Activated T-cell treated with anti-CD3 and anti-CD28 coated beads, Interleukin-2, amount 50 U/mL, for 4 hours (primary cell): ENCODE measurements at places on chromosomes 3 and 15.
A peak's percentile ranks its signal among the peaks of the same experiment; 100 is the strongest.

GRCh38 chr3:49406571-49407565 lies 4.9 kb downstream of the RHOA start:
- DNase-seq: no peak

- DNase-seq: peak; percentile 10
Observed at GRCh38 chr3:151171145-151171757, 31.8 kb downstream of the GPR171 start.

- DNase-seq: no peak
Observed at GRCh38 chr15:31241888-31242522, 84.6 kb upstream of the KLF13 start.

DNA sequence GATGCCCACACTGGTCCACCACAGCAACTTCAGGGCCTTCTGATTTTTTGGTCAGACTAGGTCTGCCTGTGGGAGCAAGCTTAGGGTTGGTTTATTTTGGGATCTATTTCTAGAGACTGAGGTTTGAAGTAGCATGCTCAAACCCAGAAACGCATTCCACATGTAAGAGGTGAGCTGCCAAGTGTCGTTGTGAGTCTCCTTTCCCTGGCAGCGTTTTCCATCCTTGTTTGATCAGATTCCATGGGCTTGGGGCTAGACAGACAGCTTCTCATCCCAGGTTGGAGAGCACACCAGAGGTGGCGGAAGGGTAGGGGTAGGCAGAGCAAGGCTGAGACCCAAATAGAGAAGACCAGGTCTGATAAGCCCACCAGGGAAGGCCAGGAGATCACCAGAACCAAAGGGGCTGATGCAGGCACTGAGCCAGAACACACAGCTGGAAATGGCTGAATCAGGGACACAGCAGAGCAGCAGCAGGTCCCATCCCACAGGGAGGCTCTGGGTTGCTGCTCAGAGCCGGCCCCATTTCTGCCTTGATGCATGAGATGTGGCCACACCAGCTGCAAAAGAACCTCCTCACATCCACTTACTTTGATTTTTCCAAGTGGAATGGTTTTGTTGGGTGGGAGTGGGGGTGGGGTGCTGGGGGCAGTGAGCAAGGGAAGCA lies 186.8 kb downstream of the THSD4 start:
- no peak for DNase-seq

GRCh38 chr15:88995449-88995848 lies 82.3 kb upstream of the MFGE8 start:
- DNase-seq: no peak

GRCh38 chr3:58496206-58496857 lies 4.4 kb downstream of the KCTD6 start:
- no peak for DNase-seq

DNA sequence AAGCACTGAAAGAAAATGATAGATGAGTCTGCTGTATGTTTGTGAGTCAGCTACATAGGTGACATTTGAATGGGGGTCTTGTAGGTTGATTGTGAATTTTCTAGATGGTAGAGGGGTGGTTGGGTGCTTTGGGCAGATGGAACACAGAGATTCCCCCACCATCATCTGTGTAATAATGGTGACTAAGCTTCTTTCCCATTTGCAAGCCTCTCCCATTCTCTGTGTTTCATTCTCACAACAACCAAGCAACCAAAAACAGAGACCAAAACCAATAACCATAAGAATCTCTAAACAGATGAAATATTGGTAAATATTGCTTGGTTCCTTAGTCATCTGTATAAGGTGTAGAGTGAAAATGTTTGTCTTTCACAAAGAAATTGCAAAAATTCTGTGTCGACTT lies 17.8 kb upstream of the UTS2B start:
- DNase-seq: no peak

DNA sequence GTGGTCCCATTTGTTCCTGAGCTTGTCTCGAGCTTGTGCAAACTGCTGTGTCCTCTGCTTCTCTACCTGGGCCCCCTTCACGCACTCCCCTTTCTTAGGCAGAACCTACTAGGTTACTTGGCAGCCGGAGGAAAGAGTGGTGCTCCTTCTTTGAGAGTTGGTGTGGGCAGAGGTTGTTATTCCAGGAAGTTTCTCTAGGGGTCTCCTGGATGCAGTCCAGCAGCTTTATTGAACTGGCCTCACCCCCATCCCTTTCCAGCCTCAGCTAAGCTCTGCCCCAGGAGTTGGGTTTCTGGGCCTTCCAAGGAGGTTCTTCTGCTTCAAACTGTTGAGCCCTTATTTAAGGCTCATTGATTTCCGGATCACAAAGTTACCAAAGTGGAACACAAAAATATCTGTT lies 103.2 kb downstream of the C3orf70 start:
- no peak for DNase-seq

GRCh38 chr3:57696801-57697321 lies 4.0 kb upstream of the DENND6A start:
- no peak for DNase-seq

DNA sequence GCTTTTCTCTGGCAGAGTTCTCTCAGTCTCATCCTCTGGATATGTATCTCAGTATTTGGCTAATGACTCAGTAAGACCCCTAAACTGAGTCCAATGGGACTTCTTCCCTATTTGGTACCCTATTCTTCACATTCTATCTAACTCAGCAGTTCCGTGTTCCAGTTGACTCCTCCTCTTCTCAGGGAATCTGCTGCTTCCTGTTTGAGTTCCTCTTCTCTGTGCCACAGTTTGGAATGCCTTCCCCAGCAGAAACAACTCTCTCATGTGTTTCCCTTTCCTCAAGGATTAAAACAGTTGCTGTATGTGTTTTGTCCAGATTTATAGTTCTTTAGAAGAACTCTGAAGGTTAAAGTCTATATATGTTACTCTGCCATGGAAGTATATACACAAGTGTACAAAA lies 344.0 kb upstream of the RARB start:
- DNase-seq: no peak

DNA sequence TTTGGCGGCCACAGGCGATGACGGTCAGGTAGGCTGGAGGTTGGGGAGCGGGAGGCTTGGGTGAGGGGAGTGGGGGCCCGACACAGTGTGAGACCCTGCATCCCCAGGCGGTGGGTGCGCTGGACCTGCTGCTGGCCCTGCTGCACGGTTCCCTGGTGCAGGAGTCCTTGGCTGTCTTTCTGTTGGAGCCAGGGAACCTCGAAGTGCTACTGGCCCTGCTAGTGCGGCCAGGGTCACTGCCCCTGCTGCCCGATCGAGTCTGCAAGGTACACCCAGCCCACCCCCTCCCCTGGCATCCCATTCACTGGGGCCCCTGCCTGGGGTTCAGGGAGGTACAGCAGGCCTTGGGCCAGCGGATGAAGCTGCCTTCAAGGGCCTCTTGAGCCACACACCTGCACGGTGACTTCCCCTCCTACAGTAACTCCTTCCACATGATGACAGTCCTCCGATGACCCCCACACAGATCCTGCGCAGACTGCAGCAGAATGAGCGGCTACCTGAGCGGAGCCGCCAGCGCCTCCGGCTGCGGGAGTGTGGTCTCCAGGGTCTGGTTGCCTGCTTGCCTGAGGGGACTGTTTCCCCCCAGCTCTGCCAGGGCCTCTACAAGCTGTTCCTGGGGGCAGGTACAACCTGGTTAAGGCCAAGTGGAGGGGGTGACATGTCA lies 19.5 kb downstream of the NBEAL2 start:
- no peak for DNase-seq

DNA sequence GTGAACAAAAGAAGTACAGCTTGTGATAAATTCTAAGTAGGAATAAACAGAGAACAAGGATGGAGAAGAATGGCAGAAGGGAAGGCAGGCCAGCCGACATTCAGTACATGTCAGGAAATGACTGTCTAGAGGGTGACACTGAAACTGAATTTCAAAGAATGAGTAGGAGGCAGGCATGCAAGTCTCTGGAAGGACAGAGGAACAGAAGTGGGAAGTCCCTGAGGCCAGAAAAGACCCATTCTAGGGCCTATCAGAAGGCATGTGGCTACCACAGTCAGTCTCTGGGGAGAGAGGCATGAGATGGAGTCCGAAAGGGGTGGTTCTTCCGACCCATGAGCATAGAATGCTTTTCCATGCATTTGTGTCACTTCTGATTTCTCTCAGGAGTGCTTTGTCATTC lies 243.5 kb upstream of the UBE2E2 start:
- DNase-seq: no peak

DNA sequence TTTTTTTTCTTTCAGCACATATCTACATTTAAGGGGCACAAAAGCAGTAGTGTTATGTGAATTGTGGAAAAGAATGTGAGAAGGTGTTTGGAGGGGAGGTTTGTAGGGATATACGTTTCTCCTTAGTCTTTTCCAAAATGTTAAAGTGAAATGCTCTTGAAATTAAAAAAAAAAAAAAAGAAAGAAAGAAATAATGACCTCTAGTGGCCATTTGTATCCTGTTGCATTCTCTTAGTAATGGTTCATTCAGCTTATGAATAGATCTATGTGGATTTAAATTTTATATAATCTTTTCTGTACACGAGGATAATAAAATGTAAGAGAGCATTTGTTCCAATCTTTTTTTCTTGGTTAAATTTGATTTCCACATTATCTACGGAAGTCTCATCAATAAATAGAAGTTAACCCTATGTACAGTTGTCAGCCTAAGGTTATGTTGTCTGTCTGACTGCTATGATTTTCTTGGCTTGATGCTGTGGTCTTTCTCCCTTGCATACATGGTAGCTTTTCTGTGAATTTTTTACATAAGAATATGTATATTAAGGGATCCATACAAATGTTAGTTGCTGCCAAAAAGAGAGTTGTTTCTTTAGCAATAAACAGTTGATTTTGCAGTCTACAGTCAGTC lies 1.7 kb downstream of the P2RY13 start:
- no peak for DNase-seq

- DNase-seq: no peak
Observed at GRCh38 chr15:82292271-82292670, 29.7 kb downstream of the SAXO2 start.

DNA sequence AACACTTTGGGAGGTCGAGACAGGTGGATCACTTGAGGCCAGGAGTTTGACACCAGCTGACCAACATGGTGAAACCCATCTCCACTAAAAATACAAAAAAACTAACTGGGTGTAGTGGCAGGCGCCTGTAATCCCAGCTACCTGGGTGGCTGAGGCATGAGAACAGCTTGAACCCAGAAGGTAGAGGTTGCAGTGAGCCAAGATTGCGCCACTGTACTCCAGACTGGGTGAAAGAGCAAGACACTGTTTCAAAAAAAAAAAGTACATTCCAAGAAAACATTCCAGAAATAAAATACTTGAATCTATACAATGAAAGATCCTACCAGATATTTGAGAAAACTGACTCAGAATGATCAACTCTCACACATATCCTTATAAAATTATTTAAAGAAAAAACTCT lies 30.4 kb downstream of the TFDP2 start:
- DNase-seq: no peak

- no peak for DNase-seq
Observed at GRCh38 chr3:113271594-113272384, 60.4 kb downstream of the BOC start.

GRCh38 chr3:181252631-181253030 lies 263.1 kb upstream of the DNAJC19 start:
- no peak for DNase-seq

DNA sequence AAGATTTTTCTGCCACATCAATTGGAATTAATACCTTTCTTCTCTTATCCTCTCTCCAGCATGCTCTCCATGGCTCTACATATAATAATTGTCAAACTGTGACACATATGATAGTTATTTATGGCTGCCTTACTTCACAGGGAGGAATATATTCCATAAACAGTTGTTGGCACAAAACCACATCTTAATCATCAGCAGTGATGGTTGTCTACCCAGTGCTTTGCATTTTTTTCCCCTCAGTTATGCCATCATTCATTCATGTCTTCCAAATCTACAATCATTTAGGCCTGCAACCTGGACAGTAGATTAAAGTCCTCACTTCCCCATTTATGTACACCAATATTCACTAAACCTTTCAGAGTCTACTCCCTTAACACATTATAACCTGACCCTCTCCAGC lies 107.7 kb downstream of the THRB start:
- no peak for DNase-seq

DNA sequence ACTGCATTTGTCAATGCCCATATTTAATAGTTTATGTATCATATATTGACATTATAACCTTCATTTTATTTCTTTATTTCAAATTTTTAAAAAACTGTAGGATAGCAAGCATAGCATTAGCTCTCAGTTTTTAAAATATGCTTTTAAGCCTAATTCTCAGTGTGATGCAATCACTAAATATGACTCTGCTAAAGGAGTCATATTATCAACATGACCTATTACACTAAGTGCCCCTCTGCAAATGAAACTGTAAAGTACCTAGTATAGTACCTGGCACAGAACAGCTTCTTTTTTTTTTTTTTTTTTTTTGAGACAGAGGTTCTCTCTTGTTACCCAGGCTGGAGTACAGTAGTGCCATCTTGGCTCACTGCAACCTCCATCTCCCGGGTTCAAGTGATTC lies 179.4 kb upstream of the CGNL1 start:
- DNase-seq: no peak

DNA sequence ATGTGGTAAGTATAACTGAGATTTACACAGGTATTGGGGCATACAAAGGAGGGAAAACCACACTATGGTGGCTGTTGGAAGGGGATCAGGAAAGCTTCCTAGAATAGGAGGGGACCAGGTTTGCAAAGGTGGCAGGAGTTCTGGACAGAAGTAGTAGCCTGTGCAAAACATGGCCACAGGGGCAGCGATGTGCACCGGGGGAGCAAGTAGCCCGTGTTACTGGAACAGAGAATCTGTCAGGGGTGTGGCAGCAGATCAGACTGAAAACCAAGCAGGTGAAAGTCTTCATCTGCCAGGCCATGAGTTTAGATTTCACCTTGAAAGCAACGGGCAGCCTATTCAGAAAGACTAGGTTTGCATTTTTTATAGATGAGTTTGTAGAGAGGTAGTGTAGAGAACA lies 182.3 kb upstream of the LPP start:
- DNase-seq: no peak

DNA sequence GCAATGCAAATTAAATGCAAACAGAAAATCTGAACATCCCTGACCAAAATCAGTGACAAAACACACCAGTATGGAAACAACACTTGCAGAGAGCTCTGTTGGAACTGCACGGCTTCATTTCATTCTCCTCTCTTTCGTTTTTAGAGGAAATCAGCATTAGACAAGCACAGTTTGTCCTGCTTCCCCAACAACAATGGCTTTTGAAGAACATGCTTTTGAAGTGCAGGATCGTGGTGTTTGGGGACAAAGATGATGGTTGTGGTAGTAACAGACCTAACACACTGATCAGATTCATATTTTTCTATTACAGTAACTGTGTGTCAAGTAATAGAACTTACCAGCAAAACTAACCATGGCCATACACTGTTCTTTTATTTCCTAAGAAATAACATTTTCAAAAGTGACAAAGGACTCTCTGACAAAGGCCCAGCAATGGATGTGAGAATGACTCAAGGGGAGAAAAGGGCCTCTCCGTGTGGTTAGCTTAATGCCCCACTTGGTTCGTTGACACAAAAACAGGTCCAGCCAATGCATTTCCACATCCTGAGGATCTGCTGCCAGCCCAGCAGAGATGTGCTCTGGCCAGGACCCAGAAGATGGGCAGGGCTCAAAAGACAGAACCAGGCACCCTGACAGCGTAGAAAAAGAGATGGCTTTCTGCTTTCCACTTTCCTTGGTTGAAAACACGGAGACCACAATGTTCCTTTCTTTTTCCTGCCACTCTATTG lies 84.1 kb downstream of the CCNL1 start:
- no peak for DNase-seq
